ENCODE measurements at places on chromosomes 5 and 9. TPM values are rescaled to one million over a fixed set of nuclear protein-coding genes. Genes with fewer than 3 reads are reported as not detected.

WDR31 gene
- total RNA-seq, result 2.8 TPM

RNF183 gene
- total RNA-seq, result not detected

CCDC152 gene
- 0.09 TPM for total RNA-seq

IL17B gene
- total RNA-seq, result not detected

GRIN3A gene
- not detected for total RNA-seq

TMEM215 gene
- not detected for total RNA-seq

ARHGAP26 gene
- 10.9 TPM for total RNA-seq

ADRA1B gene
- not detected for total RNA-seq

CCL28 gene
- 1.4 TPM for total RNA-seq

FAM153A gene
- not detected for total RNA-seq

AKNA gene
- 4.3 TPM for total RNA-seq

SARDH gene
- 4.6 TPM for total RNA-seq

CATSPER3 gene
- 0.16 TPM for total RNA-seq

SPATA31E1 gene
- not detected for total RNA-seq

LECT2 gene
- not detected for total RNA-seq

All from bronchial smooth muscle cell (primary cell).